Effector memory CD8-positive, alpha-beta T cell (primary cell): ENCODE measurements at places on chromosomes 1 and 21.

GRCh38 chr1:2135441-2135841, 59.1 kb downstream of the FAAP20 start:
- H3K36me3 ChIP-seq = peaks cover 4% of the 10 kb centered on the region
- DNase-seq = no peak
- H3K27ac ChIP-seq = no peak overlapping the region
- H3K4me1 ChIP-seq = peaks cover 27% of the 10 kb centered on the region

- H3K27me3 ChIP-seq = peaks cover 34% of the 10 kb centered on the region
- no peaks in the 10 kb centered on the region for H3K4me1 ChIP-seq
- H3K4me3 ChIP-seq = no peak overlapping the region
- no peak for DNase-seq
- no peaks in the 10 kb centered on the region for H3K36me3 ChIP-seq
- H3K27ac ChIP-seq = no peak overlapping the region
Observed at GRCh38 chr1:109721042-109721441, 9.0 kb downstream of the GSTM5 start.

DNA sequence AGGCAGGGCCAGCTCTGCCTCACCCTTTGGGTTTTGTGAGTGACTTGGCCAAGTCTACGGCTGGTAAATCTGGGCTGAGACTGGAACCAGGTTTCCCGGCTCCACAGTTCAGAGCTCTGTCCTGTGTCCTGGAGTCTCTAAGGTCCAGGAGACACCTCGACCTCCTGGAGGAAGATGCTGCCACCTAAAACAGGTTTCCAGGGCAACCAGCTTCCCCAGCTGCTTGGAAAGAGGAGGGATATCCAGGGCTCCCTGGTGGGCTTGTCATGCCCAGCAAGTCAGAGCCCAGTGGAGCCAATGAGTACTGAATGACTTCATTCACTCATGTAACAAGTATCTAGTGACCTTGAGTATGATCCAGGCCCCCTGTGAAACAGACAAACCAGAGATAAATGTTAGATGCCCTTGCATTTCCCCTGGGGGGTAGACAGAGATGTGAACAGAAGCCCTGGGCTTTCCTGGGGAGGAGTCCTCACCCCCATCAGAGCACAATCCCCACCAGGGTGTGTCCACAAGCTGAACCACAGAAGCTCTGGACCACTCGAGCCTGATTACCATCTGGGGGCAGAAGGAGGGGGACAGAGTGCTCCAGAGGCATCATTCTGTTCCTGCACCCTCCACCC, 181.2 kb upstream of the RAB4A start:
- H3K27me3 ChIP-seq = peaks cover 24% of the 10 kb centered on the region
- H3K27ac ChIP-seq = no peak overlapping the region
- no peak overlapping the region for H3K4me3 ChIP-seq
- peaks cover 10% of the 10 kb centered on the region for H3K4me1 ChIP-seq
- H3K36me3 ChIP-seq = no peaks in the 10 kb centered on the region
- DNase-seq = no peak

DNA sequence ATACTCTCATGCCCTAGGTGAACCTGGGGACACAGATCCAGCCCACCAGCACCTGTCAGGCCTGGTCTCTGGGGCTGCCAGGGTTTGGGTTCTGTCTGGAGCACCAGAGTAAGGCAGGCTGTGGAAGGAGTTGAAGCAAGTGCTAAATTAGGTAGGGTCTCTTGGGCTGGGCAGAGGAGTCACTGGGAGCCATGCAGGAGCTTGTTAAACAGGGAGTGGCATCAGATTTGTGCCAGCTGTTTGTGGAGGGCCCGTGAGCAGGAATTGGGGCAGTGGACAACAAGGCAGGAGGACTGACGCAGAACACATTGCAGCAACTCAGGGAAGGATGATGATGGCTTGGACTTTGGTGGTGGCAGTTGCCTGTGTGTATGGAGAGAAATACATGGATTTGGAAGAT, 56.3 kb downstream of the PTPRF start:
- H3K36me3 ChIP-seq = no peaks in the 10 kb centered on the region
- peaks cover 2% of the 10 kb centered on the region for H3K4me1 ChIP-seq
- H3K27me3 ChIP-seq = no peaks in the 10 kb centered on the region
- no peak overlapping the region for H3K27ac ChIP-seq

DNA sequence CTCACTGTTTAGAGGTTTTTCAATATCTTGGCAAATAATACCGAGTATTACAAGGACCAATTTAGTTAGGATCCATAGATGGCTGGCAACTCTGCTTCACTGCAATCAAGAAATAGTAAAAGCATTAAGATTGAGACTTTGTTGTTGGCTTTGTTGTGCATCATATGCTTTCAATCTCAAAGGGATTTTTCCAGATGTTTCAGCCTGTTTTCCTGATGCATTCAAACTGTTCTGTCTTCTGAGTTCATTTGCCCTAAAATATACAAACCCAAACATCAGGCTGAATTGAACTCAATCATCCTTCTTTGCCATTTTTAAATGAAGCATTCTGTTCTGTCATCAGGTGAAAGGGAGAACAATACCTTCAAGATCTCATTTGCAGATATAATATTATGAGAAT, 248.7 kb downstream of the TTLL7 start:
- H3K27me3 ChIP-seq = no peaks in the 10 kb centered on the region
- no peak for DNase-seq
- H3K27ac ChIP-seq = no peak overlapping the region
- H3K4me3 ChIP-seq = no peak overlapping the region
- H3K36me3 ChIP-seq = no peaks in the 10 kb centered on the region

DNA sequence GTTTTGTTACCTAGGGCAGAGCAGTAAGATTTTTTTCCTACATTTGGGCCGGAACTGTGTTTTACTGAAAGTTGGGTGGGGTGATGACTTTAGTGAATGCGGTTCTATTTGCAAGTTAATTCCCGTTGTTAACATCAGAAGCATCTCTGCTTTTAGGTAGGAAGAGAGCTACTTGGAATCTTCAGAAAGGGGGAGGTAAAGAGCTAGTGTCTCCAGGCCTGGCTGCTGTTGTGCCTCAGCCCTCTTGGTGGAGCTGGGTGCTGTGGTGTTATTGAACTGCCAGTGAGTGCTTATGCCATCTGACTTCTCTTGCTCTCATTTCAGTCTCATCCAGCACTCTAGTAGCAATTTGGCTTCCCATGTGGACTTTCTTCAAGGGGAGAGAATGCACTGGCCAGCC, 3.4 kb downstream of the KDM4A start:
- H3K36me3 ChIP-seq = peaks cover 77% of the 10 kb centered on the region
- H3K27ac ChIP-seq = peak overlapping the region; percentile 1
- H3K27me3 ChIP-seq = no peaks in the 10 kb centered on the region

- DNase-seq = peak; percentile 52
- H3K27me3 ChIP-seq = peaks cover 40% of the 10 kb centered on the region
- no peak overlapping the region for H3K27ac ChIP-seq
- no peaks in the 10 kb centered on the region for H3K4me1 ChIP-seq
Observed at GRCh38 chr1:17335821-17336710, 28.1 kb downstream of the PADI4 start.

DNA sequence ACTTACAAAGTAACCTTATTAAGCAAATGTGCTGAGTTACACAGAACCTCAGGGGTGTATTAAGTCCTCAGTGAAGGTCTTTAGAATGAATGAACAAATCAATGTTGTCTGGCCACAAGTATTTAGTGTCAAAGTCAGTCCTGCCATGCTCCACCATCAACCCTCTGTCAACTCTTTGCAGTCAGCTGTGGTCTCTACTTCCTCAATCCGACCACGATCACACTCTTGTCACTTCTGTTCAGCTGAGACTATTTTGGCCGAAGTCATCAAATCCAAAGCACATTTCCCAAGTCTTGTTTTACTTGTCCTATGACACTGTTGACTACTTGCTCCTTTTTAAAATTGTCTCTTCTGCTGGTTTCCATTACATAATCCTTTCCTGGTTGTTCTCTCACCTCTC, 173.5 kb downstream of the ST6GALNAC5 start:
- no peak overlapping the region for H3K27ac ChIP-seq
- no peak for DNase-seq

DNA sequence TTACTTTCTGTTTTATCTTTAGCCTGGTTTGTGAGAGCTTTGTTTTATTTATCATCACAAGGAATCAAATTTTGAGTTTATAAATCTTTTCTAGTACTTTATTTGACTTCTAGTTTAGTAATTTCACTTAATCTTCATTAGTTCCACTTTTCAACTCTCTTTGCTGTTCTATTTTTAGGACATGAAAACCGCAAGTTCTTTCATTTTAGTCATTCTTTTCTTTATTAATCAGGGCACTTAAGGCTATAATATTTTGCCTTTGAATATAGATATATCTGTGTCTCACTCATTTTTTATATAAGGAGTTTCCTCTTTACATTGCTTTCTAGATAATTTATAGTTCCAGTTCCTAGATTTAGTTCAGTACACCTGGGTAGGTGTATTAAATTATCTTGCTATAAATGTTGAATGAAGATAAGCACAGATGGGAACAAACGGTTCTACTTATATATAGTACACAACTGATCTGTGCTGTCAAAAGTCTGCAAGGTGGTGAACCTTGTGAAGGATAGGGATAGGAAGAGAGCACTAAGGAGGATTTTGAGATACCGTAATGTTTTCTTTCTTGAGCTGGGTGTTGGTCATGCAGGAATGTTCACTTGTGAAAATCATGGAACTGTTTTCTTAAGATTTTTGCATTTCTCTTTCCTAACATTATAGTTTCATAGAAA, 402.3 kb downstream of the RYR2 start:
- H3K27me3 ChIP-seq = peaks cover 34% of the 10 kb centered on the region
- no peak overlapping the region for H3K27ac ChIP-seq
- peak overlapping the region; percentile 31 for H3K4me3 ChIP-seq
- H3K36me3 ChIP-seq = no peaks in the 10 kb centered on the region
- H3K4me1 ChIP-seq = peaks cover 6% of the 10 kb centered on the region

DNA sequence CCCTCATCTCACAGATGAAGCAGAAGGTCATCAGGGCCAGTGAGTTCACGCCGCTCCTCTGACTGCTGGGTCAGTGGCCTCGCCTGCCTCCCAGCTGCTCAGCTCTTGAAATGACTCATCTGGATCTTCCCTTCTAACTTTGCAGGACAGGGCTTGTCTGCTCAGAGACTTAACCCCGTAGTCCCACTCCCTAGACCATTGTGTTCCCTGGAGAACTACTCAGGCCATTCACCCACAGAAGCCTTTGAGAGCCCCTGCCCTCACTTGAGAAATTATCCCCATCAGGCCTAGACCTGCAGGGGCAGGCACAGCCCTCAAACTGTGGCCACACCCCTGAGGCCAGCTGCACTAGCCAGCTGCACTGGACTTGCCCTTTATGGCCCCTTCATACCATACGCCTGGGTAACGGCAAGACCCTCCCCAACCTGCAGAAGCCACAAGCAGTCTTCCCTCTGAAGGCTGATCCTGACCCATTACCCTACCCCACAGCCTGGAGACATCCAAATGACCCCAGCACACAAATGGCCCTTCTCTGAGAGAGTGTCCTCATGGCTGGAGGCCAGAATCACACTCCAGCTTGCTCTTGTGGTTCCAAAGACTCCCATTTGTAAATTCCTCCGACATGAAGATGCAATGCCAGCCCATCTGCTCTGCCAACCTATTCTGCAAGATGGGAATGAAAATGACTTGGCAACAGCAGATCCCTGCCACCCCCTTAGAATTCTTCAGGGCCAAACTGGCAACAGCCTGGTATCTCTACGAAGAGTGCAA, 33.2 kb downstream of the RCSD1 start:
- H3K36me3 ChIP-seq = peaks cover 69% of the 10 kb centered on the region
- no peak for DNase-seq

- H3K4me3 ChIP-seq = peak overlapping the region; percentile 88
- H3K36me3 ChIP-seq = peaks cover 12% of the 10 kb centered on the region
- H3K27me3 ChIP-seq = no peaks in the 10 kb centered on the region
Observed at GRCh38 chr1:51729824-51730301, 113.0 kb downstream of the OSBPL9 start.

GRCh38 chr1:62589321-62589720, 8.0 kb upstream of the ANGPTL3 start:
- H3K36me3 ChIP-seq = peaks cover 2% of the 10 kb centered on the region
- no peak overlapping the region for H3K27ac ChIP-seq

DNA sequence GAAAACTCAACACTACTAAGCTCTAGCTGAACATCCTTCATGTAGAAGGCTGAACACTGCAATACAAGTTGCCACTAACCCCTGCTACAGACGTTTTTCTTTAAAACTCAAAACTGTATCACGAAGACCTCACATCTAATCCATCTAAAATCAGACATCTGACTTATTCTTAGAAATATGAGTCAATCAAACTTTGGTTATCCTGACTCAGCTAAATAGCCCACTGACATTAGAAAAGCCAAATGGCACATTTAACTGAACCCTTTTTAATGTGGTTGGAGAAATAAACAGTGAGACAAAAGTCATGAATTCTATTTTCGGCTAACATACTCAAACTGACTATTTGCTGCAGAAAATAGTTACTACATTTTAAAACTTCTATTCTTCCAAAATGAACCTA, 35.6 kb downstream of the WLS start:
- no peak for DNase-seq
- H3K4me3 ChIP-seq = no peak overlapping the region
- H3K27me3 ChIP-seq = no peaks in the 10 kb centered on the region
- no peaks in the 10 kb centered on the region for H3K36me3 ChIP-seq
- no peaks in the 10 kb centered on the region for H3K4me1 ChIP-seq

GRCh38 chr1:153612111-153612754, 704 bp downstream of the S100A16 start:
- H3K27me3 ChIP-seq = no peaks in the 10 kb centered on the region
- DNase-seq = no peak
- H3K4me3 ChIP-seq = no peak overlapping the region
- H3K36me3 ChIP-seq = no peaks in the 10 kb centered on the region
- no peak overlapping the region for H3K27ac ChIP-seq

DNA sequence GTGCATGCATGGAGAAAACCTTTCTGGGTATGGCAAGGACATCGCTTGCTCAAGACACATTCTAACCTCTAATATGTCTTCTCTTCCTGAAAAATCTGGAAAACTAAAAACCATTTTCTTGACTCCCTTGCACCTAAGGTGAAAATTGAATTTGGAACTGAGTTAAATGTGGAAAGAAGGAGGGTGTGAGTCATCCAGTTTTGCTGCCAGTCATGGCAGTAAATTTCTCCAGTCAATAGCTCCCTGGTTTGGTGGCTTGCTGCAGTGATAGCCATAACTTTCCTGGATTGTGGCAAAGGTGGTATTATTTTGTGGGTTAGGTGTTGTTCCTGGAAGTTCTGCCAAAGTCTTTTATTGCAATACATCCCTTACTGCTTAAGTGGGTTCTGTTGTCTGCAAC, 2.5 kb downstream of the ZCCHC17 start:
- DNase-seq = no peak
- H3K27me3 ChIP-seq = no peaks in the 10 kb centered on the region
- peaks cover 8% of the 10 kb centered on the region for H3K36me3 ChIP-seq
- H3K4me1 ChIP-seq = peaks cover 28% of the 10 kb centered on the region
